NT2/D1 (cell line): ENCODE measurements at places on chromosomes 1 and 21.

DNA sequence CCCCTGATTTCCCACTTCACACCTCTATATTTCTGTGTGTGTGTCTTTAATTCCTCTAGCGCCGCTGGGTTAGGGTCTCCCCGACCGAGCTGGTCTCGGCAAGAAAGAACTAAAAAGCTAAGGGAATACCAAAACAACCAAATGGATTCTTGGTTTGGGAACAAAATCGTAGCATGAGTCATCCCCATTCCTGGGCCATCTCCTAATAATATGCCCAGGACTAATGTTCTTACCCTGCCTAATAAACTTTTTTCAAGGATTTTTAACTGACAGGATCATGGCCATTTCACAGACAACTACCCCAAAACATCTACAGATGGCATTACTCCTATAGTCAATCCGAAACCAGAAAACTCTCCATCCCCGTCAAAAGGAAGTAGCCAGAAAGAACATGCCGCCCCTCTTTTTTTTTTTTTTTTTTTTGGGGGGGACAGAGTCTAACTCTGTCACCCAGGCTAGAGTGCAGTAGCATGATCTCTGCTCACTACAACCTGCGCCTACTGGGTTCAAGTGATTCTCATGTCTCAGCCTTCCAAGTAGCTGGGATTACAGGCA lies 4.1 kb upstream of the HPDL start:
- DNase-seq = no peak

DNA sequence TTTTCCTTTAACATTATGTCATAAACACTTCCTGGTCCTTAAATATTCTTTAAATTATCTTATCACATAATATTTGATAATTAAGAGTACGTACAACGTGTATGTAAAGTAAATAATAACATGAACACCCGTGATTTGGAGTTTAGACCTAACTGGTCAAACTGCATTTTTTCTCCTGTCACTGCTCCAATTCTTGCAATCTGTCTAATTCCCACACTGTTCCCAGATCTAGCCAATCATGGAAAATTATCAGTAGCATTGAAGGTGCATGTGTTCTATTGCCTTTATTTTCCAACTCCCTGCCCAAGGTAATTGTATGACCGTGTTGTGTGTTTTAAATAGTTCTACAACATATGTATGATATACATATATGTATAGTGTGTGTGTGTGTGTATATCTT lies 2.1 kb upstream of the PM20D1 start:
- DNase-seq = no peak

DNA sequence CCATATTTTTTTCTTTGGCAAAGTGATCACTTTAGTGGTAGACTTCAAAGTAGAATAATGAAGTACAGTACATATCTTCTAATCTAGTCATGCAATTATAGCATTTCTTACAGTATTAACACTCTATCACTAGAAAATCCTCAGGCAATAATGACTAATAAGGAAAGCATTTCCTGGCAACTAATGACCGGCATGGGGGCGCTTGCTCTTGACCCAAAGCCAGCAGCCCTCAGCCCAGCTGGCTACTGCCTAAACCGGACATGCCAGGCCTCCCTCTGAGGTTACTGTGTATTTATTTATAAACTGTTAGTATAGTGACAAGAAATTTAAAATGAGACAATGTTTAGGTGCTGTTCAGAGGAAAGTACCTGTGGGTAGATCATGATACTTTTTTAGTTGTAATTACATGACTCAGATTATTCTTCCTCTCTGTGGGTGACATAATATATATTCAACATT lies 633.8 kb downstream of the PTPRC start:
- DNase-seq = no peak

DNA sequence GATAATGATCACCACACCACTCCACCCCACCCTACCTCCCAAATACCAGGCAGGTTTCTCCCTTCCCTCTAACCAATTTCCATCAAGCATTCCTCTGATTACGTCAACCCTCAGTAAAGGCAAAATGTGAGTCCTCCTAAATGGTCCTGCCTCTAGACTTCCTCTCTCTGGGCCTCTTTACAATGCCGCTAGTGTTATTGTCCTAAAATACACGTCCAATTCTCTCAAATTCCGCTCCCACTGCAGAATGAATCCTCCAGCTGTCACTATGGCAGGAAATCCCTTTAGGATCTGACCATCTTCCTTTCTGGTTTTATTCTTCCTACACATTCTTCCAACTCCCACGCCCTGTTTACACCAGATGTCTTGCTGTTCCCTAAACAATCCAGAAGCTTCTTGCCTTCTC lies 68.7 kb downstream of the DEGS1 start:
- no peak for DNase-seq

DNA sequence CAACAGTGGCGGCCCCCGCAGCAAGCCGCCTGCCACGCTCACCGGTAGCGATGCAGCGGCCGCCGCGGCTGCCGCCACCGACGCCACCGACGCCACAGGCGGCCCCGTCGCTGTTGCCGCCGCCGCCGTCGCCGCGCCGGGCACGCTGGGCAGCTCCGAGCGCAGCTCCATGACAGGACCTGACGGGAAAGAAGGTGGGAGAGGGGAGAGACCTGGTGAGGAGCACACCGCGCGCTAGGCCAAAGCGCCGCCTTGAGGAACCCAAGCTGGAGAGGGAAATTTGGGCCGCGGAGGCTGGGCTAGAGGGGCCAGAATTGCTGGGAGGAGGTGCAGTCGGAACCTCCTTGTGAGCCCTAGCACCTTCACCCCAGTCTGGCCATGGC lies 1.9 kb downstream of the DMRTA2 start:
- DNase-seq = no peak

DNA sequence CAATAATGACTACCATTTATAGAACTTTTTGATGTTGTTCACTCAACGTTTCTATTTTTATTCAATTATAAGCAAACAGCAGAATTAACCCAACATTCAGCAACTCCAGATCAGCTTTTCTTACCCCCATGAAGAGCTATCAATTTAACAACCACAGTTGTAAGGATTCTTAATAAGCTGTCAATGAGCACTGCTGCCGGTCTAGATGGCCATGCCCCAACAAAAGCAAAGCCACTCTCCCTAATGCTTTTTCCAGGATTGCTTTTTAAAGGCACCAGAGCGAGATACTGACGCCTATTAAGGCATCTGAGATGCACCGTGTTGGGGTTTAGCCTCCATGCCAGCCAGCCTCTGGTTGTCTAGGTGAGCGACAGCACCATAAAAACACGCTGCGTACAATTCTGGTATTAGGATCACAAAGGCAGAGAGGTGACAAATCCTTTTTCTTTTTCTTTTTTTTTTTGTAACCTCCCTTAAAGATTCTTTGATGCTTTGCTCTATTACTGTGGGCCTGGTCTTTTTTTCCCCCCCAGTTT lies 39.5 kb downstream of the PTPRC start:
- DNase-seq = no peak

GRCh38 chr1:76336931-76337371 lies 262.4 kb downstream of the ST6GALNAC3 start:
- DNase-seq = peak; percentile 36

DNA sequence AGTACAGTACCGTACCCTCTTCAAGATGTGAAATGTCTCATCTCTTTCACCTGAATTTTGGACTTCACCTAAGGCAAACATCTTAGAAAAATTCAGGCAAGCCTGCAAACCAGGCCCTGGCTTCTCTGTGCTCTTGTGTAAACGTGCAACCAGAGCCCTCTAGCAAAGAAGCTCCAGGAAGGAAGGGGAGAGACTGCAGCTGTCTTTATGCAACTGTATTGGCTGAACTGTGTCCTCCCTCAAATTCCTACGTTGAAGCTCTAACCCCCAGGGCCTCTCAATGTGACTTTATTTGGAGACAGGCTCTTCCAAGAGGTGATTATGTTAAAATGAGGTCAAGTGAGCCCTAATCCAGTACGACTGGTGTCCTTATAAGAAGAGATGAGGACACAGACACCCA lies 60.3 kb downstream of the SLC45A1 start:
- DNase-seq = no peak

- no peak for DNase-seq
Measured at GRCh38 chr1:40856656-40857302, 5.4 kb downstream of the CITED4 start.

DNA sequence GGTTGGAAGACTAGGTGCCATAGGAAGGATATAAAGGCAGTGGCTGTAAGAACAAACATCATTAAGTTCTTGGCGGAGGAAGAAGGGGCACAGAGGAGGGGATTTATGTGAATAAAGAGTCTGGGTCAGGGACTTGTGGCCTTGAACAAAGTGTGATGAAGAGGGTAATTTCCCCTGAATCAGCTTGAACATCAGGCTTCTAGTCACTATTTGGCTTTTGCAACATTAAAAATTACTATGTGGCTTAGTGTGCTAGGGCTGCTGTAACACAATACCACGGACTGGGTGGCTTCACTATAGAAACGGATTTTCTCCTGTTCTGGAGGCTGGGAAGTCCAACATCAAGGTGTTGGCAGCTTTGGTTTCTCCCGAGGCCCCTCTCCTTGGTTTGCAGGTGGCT lies 70.5 kb upstream of the CNIH3 start:
- DNase-seq = no peak

GRCh38 chr1:53659436-53659835 lies 79.5 kb downstream of the GLIS1 start:
- no peak for DNase-seq

- no peak for DNase-seq
Measured at GRCh38 chr1:113947388-113948107, 18.4 kb downstream of the HIPK1 start.

- DNase-seq = no peak
Measured at GRCh38 chr21:42302076-42302650, 13.0 kb downstream of the TFF3 start.

GRCh38 chr1:31099293-31100032 lies 33.9 kb upstream of the PUM1 start:
- no peak for DNase-seq

DNA sequence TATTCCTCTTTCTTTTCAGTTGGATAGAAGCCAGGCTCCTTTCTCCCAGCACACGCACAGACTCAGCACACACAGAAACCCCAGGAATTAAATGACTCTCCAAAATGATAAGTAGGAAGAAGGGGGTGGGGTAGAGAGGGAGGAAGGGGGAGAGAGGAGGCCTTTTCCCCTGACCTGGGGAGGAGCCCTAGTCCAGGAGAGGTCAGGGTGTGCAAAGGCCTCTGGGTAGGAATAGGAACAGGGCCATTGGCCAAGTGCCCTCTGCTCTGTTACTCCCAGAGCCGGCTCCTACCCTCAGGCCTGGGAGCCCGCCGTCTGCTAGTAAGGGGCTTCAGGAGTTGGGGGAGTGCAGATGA lies 35.6 kb upstream of the PUM1 start:
- DNase-seq = no peak

GRCh38 chr1:246176126-246177024 lies 330.7 kb downstream of the SMYD3 start:
- no peak for DNase-seq

DNA sequence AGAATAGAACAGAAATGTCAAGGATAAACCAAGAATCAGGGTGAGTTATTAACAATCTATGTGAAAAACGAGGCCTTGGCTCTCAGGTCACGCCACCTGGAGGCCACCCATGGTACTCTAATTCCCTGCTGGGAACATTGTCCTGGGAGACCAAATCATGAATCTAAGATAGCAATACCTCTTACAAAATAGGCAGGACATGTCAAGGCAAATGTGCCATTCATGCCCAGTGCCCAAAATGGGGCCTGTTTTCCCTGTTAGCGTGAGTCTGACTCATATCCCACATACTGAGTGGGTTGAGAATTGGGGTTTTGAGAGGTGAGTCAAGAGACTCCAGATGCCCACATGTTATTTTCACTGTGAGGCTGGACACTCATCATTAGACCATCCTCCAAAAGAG lies 380.8 kb downstream of the HHIPL2 start:
- peak; percentile 38 for DNase-seq

DNA sequence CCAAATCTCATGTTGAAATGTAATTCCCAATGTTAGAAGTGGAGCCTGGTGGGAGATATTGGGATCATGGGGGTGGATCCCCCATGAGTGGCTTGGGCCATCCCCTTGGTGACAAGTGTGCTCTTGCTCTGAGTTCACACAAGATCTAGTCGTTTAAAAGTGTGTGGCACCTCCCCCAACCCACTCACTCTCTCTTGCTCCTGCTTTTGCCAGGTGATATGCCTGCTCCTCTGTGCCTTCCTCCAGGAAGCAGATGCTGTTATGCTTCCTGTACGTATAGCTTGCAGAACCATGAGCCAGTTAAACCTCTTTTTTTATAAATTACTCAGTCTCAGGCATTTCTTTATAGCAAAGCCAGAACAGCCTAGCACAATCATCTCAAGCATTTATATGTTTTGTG lies 23.0 kb upstream of the HSPA13 start:
- no peak for DNase-seq

DNA sequence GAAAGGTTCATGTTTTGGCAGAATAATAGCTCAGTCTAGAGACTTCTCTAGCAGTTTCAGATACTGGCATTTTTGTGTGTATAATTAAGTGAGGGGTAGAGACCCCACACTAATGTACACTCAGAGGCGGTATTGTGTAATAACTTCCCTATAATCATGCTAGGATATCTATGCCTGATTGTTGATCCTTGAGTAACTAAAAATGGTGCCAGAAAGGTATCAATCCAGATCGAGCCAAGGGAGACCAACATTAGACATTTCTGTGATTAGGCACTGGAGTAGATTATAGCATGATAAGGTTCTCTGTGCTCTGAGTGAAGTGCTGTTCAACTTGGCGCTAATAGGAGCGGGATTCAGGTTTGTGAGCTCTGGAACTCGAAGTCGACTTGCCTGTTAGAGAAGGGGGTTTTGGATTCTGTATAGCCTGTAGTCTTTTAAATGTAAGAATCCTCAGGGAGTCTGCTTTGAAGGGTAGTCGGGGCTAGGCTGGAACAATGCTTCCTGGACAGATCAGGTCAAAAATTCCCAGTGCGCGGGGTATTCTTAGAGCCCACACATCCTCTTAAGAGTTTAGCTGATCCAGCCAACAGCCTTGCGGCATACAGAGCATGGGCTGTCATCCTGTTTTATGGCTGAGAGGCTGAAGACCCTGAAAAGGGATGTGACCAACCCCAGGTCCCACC lies 24.2 kb downstream of the MAN1C1 start:
- DNase-seq = no peak

- DNase-seq = no peak
Measured at GRCh38 chr21:35036465-35037383, 12.4 kb downstream of the RUNX1 start.

GRCh38 chr1:164806531-164806930 lies 247.5 kb downstream of the PBX1 start:
- no peak for DNase-seq

- DNase-seq = no peak
Measured at GRCh38 chr1:70778934-70779333, 268.7 kb downstream of the PTGER3 start.

DNA sequence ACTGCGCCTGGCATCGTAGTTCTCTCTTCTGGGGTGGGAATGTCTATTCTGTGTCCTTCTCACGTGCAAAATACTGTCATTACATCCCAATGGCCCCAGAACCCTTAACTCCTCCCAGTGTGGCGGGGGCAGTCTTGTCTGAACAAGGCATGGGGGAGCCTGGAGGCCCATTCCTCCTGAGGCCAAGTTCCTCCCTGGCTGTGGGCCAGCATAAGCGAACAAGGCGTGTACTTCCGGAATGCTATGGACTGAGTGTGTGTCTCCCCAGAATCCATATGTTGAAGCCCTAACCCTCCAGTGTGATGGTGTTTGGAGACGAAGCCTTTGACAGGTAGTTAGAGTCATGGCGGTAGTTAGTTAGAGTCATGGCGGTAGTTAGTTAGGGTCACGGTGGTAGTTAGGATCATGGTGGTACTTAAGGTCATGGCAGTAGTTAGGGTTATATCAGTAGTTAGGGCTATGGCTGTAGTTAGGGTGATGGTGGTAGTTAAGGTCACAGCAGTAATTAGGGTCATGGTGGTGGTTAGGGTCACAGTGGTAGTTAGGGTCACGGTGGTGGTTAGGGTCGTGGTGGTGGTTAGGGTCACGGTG lies 71.0 kb downstream of the PRKCZ start:
- DNase-seq = no peak

GRCh38 chr1:169885207-169885606 lies 8.5 kb downstream of the SCYL3 start:
- no peak for DNase-seq
